Pancreas (tissue), 10 donors: ENCODE measurements at places on chromosomes 16 and 17. TPM values are rescaled to one million over a fixed set of nuclear protein-coding genes. Genes with fewer than 3 reads are reported as not detected.

Gene RAB26
- 255 TPM for polyA plus RNA-seq

- H3K27ac ChIP-seq: peak overlapping the region; percentile 67
- no peaks in the 10 kb centered on the region for H3K36me3 ChIP-seq
- peak; percentile 76 for DNase-seq
- H3K4me3 ChIP-seq: no peak overlapping the region
Measured at GRCh38 chr16:75754141-75754540, 27.9 kb upstream of the CPHXL start.

DNA sequence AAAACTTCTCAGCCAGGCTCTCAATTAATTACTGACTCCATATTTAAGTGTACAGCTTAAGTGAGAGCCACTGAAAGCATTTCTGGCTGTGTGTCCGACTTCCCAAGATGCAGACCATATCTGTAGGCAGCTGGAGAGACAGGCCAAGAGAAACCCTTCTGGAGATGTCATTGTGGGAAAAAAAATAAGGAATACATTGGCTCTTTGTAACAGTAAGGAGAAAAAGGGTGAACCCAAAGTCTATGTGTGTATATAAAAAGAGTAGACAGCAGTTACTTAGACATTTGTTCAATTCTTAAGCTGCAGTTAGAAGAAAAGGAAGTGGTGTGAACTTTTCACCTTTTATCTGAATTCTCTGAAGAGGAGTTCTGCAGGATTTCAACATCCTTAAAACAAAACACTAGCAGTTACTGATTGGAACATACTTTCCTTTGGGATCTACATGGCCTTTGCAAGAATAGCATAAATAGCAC lies 21.7 kb downstream of the FAM117A start:
- H3K4me3 ChIP-seq: no peak overlapping the region
- H3K36me3 ChIP-seq: no peaks in the 10 kb centered on the region
- no peaks in the 10 kb centered on the region for H3K27me3 ChIP-seq
- no peaks in the 10 kb centered on the region for H3K4me1 ChIP-seq
- no peak for DNase-seq

DNA sequence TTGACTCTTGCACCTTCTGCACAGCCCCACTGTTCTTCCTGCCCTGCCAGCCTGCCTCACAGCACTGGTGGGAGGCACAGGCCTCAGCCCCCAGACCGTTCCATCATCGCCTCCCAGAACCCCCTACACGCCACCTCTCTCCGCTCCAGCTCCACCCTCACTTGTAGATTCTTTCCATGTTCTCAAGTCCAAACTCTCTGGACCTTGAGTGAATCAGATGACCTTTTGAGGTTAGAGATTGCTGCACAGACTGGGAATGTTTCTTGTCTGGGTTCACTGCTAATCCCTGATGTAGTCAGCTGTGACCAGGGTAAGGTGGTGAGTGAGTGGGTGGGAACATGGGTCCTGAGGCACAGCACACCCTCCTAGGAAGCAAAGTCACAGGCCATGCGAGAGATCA lies 272.4 kb downstream of the IRF8 start:
- H3K4me1 ChIP-seq: no peaks in the 10 kb centered on the region
- no peak overlapping the region for H3K4me3 ChIP-seq

DNA sequence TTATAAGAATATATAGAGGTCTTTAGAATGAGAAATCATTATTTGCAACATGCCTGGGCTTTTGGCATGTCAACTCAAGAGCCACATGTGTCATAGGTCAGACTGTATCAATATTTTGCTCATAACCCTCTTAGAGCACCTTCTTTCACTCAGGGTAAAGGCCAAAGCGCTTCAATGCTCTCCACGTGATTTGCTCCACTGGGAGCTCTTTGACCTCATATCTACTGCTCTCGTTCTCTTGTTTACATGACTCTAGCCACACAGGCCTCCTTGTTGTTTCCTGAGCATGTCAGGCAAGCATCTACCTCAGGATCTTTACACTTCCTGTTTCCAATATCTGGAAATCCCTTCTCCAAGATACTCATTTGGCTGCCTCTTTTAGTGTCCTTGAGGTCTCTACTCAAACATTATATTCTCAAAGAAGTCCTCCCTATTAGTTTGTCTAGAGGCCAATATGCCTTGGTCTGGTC lies 148.4 kb downstream of the TOX3 start:
- H3K4me1 ChIP-seq: no peaks in the 10 kb centered on the region
- no peaks in the 10 kb centered on the region for H3K27me3 ChIP-seq
- no peaks in the 10 kb centered on the region for H3K36me3 ChIP-seq
- H3K27ac ChIP-seq: no peak overlapping the region
- no peak for DNase-seq
